ENCODE measurements at places on chromosomes 1 and 21.

- DNase-seq: no peak
These were observed 63.2 kb upstream of the TMEM51 start for GRCh38 chr1:15090373-15090772.

DNA sequence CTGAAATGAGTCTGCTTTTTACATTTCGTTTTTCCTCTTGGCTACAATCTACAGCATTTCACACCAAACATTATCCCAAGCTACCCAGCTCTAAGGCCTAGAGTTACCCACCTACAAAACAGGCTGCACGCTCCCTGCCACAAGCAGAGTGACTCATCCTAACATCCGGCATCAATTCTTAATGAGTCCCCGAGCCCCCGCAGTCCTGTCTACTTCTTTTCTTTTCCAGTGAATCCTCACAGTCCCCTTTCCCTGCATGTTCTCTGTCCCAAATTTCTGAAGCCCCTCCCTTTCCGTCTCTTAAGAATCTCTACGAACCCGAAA, 650 bp downstream of the PCNX2 start:
- no peak for DNase-seq

GRCh38 chr1:247322849-247323586, 8.6 kb downstream of the ZNF496 start:
- no peak for DNase-seq

DNA sequence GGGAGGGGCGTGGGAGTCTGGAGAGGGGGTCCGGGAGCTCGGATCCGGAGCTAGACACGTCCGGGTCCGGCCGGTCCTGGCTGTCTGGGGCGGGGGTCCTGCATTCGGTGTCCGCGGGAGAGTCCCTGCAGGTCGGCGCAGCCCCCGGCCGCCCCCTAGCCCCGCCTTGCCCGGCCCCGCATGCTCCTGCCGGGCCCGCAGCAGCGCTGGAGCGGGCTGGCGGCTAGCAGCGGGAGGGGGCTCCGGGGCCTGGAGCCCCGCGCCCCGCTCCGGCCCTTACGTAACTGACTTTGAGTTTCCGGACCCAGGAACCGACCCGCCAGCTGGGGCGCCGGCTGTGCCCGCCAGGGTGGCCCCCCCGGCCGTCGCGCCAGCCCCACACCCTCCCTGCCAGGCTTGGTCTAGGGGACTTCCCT, 26.9 kb upstream of the EPB41 start:
- no peak for DNase-seq

DNA sequence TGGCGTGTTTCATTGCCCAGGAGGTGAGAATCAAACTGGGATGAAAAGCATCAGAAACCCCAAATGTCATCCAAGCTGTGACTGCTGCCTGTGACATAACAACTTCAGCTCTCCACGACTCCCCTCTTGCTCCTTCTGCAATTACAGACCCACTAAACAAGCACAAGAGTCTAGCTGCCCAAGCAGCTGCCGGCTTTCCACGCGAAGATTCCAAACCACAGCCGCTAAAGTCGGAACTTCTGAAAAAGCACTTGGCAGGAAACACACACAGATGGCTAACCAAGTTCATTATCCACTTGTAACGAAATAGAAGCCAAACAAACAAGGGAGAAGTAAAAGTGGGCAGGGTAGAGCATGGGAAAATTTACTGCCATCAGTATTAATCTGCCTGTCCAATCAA, 198.1 kb downstream of the SLC35F3 start:
- DNase-seq: no peak

DNA sequence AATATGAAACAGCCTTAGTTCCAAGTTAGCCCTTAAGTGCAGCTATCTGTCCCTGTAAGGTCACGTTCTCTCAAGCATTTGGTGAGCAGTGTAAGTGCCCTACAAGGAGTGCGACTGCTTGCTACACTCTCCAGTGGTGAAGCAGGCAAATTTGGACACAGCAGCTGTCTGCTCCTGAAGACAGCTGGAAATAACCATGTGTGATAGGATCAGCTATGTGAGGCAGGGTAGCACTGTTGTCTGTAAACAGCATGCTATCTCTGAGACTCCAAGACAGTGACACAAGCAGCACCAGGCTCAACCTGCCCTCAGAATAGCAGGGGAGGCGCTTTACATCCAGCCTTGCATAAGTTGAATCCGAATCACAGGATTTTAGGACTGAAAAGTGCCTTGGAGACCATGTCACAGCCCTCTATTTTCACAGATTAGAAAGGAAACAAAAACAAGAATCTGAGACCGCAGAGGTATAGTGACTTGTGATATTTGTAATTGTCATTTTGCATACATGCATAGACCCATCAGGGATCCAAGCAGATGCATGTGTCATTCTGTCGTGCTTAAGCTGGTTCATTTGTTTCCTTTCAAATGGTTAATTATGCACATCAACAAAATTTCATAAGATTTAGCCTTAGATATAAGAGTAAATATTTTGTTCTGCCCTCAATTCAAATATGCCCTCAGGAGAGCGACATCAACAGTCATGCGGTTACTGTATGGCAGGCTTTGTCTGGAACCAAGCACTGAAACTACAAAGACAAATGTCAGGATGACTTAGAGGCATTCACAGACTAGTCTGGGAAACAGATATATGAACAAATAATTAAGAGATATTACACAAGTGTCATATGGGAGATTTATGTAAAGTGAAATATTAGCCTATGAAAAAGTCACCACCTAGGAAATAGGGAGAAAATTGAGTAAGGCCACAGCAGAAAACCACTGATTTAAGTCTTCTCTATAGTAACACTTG, 134.9 kb upstream of the NRIP1 start:
- DNase-seq: no peak

DNA sequence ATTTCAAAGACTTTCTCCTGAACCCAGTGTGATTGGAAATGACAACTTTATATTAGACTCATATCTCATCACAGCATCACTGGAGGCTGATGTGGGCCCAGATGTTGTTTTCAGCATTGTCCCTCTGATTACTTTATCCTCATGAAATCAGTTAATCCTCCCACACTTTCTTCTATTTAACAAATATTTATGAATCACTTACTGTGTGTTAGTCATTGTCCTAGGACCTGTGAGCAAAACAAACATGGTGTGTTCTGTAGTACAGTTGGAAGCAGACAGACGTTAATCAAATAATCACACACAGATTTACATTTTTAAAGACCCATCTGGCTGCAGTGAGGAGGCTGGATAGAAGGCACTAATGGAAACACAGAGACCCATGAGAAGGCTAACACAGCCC, 383.7 kb downstream of the PRDM2 start:
- DNase-seq: no peak
